Glomerular endothelial cell (primary cell): ENCODE measurements at places on chromosomes 2 and 18. TPM values are rescaled to one million over a fixed set of nuclear protein-coding genes. Genes with fewer than 3 reads are reported as not detected.

- DNase-seq = no peak
Observed at GRCh38 chr2:112182581-112183034, 44.4 kb downstream of the FBLN7 start.

GRCh38 chr2:102356381-102356712 lies 751 bp downstream of the IL18R1 start:
- no peak for DNase-seq

- DNase-seq = no peak
Observed at GRCh38 chr18:68861365-68861764, 63.5 kb downstream of the CCDC102B start.

DNA sequence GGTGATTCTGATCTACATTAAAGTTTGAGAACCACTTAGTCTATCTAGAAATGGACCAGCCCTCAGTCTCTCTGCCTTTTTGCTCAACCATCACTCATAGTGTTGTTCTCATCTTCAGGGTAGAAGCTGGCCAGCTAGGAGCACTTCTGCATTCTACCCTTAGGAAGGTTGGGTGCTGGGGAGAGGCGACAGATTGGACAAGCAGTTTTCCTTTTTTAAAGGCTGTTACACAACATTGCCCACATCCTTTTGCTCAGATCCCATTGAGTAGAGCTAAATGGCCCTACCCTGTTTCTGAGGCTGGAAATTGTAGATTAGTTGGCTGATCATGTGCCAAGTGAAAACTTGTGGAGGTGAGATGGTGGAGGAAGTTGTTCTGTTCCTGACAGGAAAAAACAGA lies 35.6 kb downstream of the OSBPL6 start:
- no peak for DNase-seq

- DNase-seq = no peak
Observed at GRCh38 chr2:26852405-26853306, 4.7 kb downstream of the DPYSL5 start.

Gene AOX1
- 3.8 and 6.3 TPM in 2 replicates for total RNA-seq
